T-helper 17 cell (primary cell): ENCODE measurements at places on chromosomes 7 and 10.

- no peak for DNase-seq
Observed at GRCh38 chr7:114925434-114925833, 3.5 kb downstream of the MDFIC start.

GRCh38 chr7:23938937-23939552 lies 229.0 kb downstream of the STK31 start:
- no peak for DNase-seq

DNA sequence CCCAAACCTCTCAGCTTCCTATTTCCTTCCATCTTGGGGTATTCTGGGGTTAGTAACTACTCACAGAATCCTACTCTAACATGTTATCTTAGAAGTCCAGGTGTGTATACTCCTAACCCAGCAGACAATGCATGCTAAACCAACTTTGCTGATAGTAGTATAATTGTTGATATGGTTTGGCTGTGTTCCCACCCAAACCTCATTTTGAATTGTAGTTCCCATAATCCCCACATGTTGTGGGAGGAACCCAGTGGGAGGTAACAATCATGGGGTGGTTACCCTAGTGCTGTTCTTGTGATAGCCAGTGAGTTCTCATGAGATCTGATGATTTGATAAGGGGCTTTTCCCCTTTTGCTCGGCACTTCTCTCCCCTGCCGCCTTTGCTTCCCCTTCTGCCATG lies 135.1 kb downstream of the CHRM2 start:
- no peak for DNase-seq

DNA sequence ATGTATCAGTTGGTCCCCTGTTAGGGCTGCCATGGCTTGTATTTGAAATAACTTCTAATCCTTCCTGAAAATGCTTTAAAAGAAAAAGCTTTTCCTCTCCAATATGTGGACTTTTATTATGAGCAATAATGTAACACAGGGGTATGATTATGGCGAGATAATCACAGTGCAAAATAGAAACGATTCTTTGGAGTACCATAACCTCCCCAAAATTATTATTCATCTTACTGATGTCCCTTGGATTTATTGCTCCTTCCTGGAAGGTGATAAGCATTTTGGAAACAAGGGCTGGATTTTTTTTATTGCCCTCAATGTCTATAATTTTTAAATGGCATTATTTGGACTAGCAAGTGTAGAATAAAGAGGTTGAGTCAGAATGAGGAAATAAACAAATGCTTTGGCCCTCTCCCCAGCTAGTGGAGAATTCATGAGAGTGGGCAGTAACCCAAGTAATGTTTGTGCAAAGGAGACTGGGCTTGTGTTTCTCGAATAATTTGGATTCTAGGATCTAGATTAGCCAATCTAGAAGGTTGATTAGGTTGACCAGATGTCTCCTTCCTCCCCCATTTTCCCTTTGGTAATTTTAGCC lies 403.9 kb upstream of the CELF2 start:
- no peak for DNase-seq

GRCh38 chr7:107262857-107263256 lies 94.1 kb downstream of the HBP1 start:
- no peak for DNase-seq

- DNase-seq: no peak
Observed at GRCh38 chr10:7576340-7576739, 90.4 kb downstream of the ITIH5 start.

DNA sequence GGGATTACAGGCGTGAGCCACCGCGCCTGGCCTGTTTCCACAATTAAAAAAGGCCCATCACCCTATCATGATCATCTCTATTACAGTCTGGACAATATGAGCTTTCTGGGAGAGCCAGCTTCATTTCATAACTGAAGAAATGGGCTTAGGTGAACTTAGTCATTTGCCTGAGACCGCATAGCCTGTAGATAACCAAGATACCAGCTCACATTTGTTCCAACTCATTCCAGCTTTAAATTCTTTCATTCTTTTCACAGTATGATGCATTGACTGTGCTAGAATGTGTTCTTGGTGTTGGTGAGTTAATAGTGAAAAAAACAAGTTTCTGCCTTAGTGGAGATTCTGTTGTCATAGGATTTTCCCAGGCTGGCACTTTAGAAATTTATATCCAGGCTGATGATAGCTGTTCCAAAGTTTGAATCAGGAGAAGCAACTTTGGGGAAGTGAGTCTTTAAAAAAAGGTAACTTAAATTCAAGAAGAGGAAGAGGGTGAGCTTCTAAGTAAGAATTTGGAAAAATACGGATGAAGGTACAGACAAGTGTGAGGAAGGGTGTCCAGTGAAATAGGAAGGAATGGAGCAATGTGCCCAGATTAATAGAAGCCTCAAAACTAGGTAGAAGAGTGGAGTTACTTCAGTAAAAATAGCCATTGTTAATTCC lies 2.1 kb upstream of the H2AZ2 start:
- DNase-seq: no peak

- DNase-seq: no peak
Observed at GRCh38 chr10:88541116-88541626, 41.9 kb downstream of the RNLS start.

DNA sequence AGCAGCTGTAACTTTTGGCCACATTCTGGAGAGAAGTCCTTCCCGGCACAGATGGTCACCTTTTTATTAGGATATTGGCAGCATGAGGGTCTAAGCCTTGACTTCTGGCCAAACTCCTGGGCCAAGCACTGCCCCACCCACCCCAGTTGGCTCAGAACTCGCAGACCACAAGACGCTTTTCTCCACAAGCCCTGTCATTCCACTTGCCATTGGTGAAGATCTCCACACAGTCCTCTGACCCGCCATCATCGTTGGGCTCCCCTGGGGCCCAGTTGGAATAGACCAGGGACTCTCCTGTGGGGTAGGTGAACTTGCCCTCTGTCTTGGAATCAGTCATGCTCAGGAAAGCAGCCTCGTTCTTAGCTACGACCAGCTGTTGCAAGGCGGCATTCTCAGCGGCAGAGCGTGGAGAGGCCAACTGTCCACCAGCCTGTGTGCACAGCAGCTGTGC lies 11.2 kb downstream of the SFTPD start:
- no peak for DNase-seq
